ENCODE measurements at places on chromosomes 1 and 21.

DNA sequence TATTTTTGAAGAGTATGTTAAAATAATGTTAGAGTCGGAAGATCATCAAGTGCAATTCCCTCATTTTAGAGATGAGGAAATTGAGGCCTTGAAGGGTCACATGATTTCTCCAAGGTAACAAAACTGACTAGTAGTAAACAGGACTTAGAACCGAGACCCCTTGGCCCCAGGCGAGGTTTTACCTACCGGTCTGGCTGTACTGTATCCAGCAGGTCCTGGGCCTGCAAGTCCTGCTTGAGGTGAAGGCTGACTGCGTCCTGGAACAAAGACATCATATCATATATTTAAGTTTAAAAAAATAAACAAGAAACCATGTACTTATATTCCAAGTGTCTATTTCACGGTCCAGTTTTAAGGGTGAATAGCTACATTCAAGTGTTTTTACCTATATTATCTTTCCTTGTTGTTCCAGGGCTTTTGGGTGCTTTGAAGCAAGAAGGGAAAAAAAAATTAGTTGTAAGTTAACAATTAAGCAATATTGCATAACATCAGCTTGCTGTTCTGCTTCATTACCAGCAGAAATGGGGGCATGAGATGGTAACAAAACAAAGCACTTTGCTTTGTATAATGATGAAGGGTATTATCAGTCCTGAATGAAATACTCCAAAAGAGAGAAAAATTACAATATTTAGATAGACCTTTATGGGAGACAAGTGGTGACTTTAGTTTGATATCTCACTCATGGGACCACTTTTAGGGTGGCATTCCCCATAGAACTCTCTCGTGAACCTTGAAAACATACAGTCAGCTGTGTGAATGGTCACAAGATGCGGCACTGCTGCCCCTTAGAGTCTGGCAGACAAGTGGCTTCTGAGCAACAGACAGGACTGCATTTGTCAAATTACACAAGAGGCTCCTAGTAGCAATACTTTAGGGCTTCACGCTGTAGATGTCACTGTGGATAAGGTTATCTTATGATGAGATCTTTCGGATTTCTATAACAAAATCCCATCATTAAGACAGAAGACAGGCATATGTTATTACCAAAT, 29.8 kb upstream of the CFAP298 start:
- no peak for DNase-seq

- DNase-seq: no peak
Measured at GRCh38 chr1:192852001-192852947, 43.4 kb downstream of the RGS2 start.

DNA sequence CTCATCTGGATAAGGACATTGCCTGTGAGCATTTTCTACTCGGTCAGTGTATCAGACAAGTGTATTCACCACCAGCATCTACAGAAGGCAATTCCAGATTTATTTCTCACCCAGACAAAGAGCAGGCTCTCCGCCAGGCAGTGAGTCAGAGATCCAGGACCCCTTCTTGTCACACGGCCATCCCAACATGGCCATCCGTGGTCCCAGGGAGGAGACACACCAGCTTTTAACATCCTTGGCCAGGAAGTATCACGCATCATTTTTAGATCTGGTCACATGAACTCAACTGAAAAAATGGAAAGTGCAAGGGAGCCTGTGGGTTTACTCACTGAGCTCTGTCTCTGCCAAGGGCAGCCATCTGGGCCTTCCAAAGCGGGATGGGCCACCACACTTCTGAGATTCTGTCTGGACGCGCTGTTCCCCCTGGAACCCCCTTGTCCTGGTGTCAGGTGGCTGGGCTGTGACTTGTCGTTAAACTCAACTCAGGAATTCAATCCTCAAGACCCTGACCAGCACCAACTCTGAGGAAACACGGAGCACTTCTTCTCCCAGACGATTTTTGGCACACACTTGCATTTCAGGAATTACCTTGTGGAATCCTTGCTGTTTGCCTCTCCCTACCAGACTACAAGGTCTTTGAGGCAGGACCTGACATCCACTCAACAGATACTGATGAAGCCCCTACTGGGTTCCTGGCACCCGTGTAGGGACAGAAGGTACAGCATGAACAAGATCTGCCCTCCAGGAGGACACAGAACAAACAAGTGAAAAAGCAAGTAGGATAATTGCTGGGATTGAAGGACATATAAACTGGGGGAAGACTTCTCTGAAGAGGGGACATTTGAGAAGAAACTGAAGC, 21.6 kb upstream of the CCSAP start:
- no peak for DNase-seq

- no peak for DNase-seq
Measured at GRCh38 chr1:50110656-50111055, 1.9 kb downstream of the ELAVL4 start.

DNA sequence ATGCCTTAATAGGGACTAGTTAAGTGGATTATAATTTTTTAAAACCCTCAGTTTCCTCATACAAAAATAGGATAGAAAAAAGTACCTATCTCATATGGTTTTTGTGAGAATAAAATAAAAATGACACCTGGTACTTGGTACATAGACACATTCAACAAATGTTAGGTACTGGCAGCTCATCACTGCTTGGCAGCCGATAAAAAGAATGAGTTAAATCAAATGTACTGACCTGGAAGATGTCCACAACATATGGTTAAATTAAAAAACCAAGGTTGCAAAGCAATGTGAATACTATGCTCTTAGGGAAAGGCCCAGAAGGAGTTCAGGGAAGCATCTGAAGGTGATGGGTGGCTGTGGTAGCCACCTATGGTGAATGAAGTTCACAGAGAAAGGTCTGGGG, 64.9 kb upstream of the SMYD2 start:
- no peak for DNase-seq

DNA sequence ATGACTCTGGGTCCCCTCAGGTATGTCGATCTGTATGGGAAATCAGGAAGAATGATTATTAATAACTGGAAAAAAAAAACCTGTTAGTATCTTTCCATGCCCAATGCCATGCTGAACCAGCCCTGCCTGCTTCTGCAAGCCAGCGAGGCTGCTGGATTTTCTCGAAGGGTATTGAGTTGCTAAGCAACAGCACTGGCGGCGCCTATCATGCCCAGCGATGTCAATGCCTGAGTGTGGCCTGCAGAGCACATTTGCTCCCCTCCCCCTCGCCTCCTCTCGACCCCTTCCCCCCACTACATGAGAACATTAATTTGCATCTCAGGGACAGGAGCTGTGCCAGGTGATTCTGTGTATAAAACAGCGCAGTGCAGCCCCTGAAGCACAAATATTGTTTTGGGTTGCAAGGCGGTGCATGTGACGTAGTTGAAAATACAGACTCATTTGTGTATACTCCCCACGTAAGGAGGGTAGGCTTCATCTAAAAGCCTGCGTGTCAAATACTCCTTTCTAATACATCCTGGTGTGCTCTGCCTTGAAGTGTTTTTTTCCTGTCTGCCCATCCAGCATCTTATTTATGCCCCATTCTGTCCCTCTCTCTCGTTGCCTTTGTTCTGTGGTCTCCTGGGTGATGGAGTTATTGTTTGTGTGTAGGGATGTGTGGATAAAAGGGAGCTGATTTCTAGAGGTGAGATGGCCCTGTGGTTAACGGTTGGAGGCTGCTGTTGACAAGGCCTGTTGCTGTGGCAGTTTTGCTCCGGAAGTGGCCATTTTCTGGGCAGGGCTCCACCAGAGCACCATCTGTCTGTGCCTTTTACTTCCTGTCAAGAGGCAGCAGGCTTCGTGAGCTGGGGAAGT, 32.7 kb upstream of the ATP5PO start:
- DNase-seq: peak; percentile 77

- DNase-seq: no peak
Measured at GRCh38 chr21:46040707-46041106, 57.2 kb upstream of the COL6A2 start.

GRCh38 chr1:59901770-59902388, 24.7 kb downstream of the CYP2J2 start:
- DNase-seq: no peak

GRCh38 chr1:48499211-48499735, 27.3 kb upstream of the SPATA6 start:
- DNase-seq: no peak

GRCh38 chr1:114322734-114323133, 169.1 kb upstream of the SYT6 start:
- no peak for DNase-seq

DNA sequence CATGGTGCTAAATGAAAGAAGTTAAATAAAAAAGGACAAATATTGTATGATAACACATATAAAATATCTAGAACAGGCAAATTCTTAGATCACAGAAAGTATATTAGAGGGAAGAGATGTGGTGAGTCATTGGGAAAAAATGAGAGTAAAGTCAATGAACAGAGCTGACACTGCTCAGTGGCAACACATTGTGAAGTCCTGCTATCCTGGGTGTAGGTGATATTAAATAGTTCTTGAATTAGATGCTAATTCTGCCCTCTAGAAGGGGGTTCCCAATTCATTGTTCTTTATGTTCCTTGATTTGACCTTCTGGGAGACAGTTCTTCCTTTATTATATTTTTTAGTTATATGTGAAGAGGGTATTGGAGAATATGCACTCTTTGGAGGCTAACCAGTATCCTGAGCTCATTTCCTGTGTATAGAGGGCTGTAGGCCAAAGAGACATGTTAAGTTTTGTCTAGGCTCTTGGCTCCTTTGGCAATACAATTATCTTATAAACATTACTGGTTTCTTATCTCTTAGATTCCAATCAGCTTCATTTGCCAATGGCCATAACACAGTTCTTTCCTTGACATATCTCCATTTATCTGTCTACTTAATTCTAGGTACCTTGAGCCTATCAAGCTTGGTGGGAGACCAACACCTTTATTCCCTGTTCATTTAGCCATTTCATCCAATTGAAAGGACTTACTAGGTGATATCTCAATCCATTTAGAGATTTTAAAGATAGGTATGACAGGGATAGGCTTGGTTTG, 6.6 kb upstream of the SLC35A3 start:
- no peak for DNase-seq

DNA sequence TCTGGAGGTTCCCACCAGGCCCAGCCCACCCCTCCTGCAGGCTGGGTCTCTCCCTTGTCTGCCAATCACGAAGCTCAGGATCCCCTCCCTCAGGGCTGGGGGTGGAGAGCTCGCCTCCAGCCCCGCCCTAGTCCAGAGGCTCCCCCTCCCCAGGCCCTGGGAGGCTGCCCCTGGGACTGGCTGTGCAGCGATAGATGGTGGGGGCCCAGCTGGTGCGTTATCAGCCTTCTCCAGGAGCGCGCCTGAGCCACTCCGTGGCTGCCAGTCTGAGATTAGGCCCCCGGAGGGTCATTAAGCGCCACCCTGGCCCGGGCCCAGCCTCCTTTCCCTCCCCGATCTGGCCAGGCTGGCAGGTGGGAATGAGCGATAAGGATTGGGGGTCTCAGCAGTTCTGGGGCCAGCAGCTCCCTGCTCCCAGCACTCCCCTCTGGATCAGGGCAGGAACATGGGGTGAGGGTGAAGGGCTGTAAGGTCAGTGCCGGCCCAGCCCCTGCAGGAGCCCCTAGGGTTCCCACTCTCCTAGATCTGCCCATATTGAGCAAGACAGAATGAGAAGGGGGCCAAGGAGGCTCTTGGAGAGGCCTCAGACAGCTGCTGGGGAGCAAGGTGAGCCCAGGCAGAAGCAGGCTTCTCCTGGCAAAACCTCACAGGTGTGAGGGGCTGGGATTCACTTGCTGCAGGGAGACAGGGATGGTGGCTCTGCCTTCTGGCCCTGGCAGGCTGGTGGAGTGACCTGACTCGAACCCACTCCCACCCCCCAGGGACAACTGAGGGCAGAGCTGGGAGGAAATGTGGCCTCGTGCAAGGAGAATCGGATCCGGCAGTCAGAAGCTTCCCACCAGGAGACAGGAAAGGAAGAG, 8.5 kb downstream of the PDZK1IP1 start:
- DNase-seq: no peak

DNA sequence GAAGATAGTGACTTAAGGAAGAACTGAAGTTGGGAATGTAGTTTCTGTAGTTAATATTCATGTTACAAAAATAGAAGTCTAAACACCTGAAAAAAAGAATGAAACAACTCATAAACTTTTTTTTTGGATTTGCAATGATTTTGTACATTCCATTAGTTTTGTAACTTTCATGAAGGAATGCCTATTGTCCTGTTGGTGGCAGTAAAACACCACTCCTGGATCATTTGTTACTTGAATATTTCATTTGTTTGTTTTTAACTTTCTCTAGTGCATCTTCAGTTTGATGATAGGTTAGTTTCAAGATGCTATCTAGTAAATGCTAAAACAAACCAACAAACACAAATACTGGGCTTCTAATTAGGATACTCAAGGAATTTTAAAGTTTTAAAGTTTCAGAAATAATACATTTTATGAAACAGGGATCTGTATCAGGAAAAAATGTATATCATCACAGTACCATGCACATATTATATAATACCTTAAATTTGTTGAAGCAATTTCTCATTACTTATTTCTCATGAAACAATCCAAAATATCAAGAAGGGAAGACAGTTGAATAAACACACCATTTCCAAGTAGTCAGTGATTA, 229.7 kb upstream of the CACYBP start:
- DNase-seq: no peak

GRCh38 chr1:31625561-31626222, 8.2 kb downstream of the HCRTR1 start:
- DNase-seq: no peak

- DNase-seq: no peak
Measured at GRCh38 chr21:25369524-25370300, 237.6 kb downstream of the MRPL39 start.

DNA sequence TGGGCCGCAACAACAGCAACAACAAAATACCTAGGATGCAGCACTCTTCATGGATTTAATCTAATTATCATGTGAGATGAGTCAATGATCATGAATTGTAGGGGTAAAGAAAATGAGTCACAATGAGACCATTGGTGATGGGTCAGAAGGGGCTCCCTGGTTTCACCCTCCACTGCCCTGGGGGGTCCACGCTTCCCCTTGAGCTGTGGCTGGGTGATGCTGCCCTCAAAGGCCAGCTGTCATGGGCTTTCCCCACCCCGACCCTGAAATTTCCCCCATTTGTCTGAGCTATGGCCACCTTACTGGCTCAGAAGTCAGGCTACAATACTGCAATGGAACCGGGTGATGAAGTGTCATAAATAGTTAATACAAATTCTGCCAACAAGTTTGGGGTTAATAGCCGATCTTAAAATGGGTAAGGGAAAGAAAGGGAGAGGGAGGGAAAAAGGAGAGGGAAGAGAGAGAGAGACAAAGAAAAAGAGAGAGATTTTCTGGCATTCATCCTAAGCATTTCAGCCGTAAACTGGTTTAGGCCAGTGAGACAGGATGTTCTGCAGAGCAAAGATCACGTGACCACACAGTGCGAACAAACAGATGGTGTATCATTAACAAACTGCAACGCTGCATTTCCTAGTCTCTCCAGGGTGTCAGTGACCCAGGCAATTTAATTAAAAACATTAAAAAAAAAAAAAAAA, 143.4 kb upstream of the ERRFI1 start:
- DNase-seq: no peak
